Activated T-cell treated with anti-CD3 and anti-CD28 coated beads, Interleukin-2, amount 50 U/mL, for 24 hours (primary cell): ENCODE measurements at places on chromosomes 1 and 21.
A peak's percentile ranks its signal among the peaks of the same experiment; 100 is the strongest.

DNA sequence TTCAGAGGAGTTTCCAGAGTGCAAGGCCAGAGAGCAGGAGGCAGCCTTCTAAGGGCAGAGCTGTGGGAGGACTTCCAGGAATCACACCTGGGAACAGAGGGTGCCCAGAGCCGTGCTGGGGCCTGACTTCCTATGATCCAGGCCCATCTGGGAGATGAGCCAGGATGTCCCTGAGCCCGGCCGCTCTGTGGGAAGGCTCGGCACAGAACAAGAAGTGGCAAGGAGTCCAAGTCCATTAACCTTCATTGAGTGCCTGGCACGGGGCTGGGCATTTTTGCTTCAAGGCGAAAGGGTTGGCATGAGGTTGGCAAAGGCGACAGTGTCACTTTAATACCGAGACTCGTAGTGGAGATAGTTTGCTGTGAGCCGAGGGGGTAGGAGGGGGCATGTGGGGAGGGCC, 18.2 kb downstream of the TMEM201 start:
- H3K27ac ChIP-seq = no peak overlapping the region
- H3K36me3 ChIP-seq = peaks cover 91% of the 10 kb centered on the region
- H3K4me3 ChIP-seq = no peak overlapping the region
- no peaks in the 10 kb centered on the region for H3K27me3 ChIP-seq
- H3K4me1 ChIP-seq = no peaks in the 10 kb centered on the region

GRCh38 chr1:227748496-227749182, 13.4 kb downstream of the SNAP47 start:
- DNase-seq = no peak
- H3K4me1 ChIP-seq = peaks cover 52% of the 10 kb centered on the region
- H3K27ac ChIP-seq = peak overlapping the region; percentile 81

GRCh38 chr1:231215681-231216385, 25.2 kb upstream of the GNPAT start:
- peaks cover 20% of the 10 kb centered on the region for H3K4me1 ChIP-seq
- no peaks in the 10 kb centered on the region for H3K27me3 ChIP-seq
- no peak overlapping the region for H3K4me3 ChIP-seq
- DNase-seq = no peak

- H3K4me3 ChIP-seq = no peak overlapping the region
- no peaks in the 10 kb centered on the region for H3K36me3 ChIP-seq
- no peaks in the 10 kb centered on the region for H3K27me3 ChIP-seq
- peak; percentile 41 for DNase-seq
Measured at GRCh38 chr1:65075123-65075976, 72.7 kb upstream of the AK4 start.

GRCh38 chr1:207752456-207752998, 673 bp downstream of the CD46 start:
- H3K4me3 ChIP-seq = peak overlapping the region; percentile 99
- no peaks in the 10 kb centered on the region for H3K27me3 ChIP-seq
- DNase-seq = peak; percentile 64
- peak overlapping the region; percentile 99 for H3K27ac ChIP-seq
- H3K36me3 ChIP-seq = peaks cover 33% of the 10 kb centered on the region
- H3K4me1 ChIP-seq = peaks cover 71% of the 10 kb centered on the region
